ENCODE measurements at places on chromosomes 2 and 18. TPM values are rescaled to one million over a fixed set of nuclear protein-coding genes. Genes with fewer than 3 reads are reported as not detected.

DNA sequence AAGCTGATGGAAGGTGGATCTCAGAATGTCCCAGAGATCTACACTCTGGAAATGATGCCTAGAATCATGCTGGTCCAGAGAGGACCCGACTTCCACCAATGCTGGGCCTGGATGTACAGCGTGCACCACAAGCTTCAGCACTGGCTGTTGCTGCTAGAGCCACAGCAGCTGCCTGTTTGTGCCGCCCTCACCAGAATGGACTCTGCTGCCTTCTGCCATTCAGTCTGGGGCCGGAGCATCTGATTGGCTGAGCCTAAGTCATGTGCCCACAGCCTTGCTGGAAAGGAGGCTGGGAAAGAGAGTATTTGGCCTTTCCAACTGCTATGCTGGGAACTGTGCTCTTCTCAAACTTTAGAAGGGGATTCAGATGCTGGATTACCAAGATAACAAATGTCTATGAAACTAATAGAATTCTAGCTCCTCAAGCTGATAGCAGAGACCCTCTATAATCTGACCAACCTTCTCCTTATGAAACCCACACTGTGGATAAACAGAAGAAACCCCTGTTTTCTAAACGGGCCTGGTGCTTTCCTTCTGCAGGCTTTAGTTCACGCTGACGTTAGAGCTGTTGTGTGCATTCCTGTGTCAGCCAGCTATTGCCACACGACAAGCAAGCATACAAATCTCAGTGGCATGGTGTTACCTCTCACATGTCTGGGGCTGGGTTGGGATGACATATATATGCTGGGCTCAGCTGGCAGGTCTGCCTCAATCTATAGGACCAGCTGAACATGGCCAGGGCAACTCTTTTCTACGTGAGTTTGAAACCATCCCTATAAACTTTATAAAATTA is 4.1 kb upstream of the LOXHD1 start:
- no peak for DNase-seq

GRCh38 chr2:10564876-10565445 is 116.8 kb upstream of the ODC1 start:
- DNase-seq, result no peak

- no peak for DNase-seq
Measured at GRCh38 chr2:26471289-26471688, 6.6 kb downstream of the OTOF start.

DNA sequence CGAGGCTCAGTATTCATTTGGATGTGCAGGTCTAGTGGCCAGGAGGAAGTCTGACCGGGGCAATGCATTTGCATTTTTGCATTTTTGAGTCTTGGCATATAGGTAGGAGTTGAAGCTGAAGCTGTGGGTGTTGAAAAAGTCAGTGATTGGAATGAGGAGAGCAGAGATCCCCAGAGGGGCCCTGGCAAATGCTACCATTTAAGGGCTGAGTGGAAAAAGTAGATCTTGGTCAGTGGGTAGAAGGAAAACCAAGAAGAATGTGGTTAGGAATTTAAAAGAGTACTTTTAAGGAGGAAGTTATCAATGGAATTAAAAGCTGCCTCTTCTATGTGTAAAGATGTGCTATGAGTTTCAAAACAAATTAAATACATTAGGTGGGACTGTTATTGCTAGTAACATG is 143.0 kb downstream of the ZEB2 start:
- no peak for DNase-seq

DNA sequence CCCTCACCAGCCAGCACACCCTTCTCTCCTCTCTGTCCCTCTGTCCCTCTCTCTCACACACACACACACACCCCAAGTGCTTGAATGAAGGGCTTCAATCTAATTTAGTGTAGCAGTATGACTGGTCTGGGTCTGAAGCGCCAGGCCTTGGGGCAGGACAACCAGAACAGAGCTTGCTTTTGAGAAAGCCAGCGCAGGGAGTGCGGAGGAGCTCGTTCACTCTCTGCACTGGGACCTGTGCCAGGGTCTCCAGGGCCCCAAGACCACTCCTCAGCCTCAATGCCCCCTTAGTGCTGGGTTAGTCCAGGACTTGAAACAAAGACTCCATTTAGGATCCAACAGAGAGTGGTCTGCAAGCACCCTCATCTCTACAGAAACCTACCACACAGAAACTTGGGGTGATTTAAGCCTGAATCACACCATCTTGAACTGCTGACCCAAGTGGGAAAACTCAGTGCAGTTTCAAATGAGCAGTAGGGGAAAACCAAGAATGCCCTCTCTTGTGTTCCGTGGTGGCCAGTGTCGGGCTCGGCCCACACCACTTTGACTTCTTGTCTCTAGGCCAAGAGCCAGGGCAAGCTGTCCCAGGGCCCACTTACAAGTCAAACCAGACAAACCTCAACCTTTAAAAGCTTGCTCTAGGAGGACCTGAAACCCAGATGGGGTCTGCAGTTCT is 66.6 kb upstream of the WIPF1 start:
- no peak for DNase-seq

The MAB21L4 gene
- polyA plus RNA-seq, result not detected

The SLC23A3 gene
- 1.1 TPM for polyA plus RNA-seq

The TTC32 gene
- polyA plus RNA-seq, result 3.9 TPM

GRCh38 chr2:136384531-136385303 is 266.8 kb upstream of the CXCR4 start:
- DNase-seq, result no peak

DNA sequence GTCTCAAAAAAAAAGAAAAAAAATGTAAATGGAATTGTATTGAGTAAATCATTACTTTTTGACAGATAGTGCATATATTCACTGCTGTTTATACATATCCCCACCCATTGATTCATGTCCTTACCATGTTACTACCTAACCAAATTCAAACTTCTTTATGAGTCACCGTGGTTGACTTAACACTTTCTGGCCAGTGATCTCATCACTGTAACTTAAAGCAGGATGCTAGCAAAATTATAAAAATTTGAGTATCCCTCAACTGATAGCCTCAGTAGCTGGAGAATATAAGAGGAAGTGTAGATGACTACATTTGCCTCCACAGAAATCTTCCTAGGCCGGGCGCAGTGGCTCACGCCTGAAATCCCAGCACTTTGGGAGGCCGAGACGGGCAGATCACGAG is 13.4 kb downstream of the CNOT9 start:
- DNase-seq, result no peak

- no peak for DNase-seq
Measured at GRCh38 chr2:136067897-136068580, 49.9 kb downstream of the CXCR4 start.

GRCh38 chr18:24189007-24189528 is 50.2 kb downstream of the CABYR start:
- no peak for DNase-seq

The ATG16L1 gene
- 29.2 TPM for polyA plus RNA-seq

DNA sequence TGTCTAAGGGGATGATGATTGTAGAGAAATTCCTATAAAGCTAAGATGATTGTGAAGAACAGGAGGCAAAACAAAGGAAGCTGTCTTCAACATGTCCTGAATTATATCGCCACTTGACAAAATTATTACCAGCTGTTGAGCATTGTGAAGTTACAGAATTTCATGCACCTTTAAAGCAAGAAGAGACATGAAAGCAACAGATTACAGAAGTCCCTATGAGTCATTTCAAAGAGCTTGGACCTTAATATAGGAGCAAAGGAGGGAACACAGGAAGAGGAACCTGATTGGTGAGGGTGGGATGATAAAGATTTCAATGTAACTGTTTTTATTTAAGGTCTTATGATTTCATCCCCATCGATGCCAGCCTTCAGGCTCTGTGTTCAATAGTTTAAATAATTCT is 526.9 kb upstream of the HNMT start:
- DNase-seq, result no peak

DNA sequence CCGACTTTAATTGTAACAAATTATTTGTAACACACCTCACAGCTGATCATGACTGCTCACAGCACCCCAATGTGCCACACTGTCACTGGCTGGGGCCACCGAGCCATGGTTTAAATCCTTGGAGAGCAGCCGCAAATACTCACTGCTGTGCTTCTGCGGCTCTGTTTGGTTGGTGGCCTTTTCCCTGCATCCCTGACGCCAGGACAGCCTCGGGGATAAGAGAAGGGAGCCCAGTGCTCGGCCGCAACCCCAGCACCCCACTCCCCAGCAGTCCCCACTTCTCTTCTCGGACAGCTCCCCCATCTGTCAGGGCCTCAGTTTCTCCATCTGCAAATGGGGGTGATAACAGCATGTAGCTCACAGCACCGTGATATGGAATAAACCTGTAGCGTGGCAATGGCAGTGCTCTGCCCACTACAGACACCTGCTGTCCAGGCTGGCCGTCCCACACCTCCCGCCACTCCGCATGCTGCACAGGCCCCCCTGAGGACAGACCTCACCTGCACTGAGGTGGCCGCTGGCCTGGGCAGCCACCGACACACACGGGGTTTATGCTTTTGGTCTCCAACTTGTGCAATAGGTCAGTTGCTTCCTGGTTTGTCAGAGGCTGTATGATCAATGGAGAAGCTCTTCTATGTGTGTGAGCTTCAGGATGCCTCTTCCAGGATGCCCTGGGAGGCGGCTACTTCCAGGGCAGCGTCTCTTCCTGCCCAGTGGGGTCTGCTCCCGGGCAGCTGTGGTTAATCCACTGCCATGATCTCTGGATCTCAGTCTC is 87.1 kb downstream of the NDUFA10 start:
- no peak for DNase-seq

- no peak for DNase-seq
Measured at GRCh38 chr2:888211-888801, 62.3 kb upstream of the SNTG2 start.

DNA sequence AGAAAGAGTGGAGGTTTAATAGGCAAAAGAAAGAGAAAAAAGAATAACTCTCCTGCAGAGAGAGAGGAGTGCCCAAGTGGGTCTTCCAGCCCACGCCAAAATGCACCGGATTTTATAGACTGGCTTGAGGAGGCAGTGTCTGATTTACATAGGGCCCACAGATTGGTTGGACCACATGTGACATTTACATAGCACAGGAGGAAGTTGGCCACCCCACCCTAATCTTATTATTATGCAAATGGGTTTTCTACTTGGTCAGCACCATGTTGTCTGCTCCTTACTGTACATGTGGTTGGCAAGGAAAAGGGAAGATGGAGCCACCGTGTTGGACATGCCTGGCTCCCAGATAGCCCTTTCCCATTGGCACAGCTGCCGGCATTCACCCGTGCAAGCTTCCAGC is 56.8 kb downstream of the SP110 start:
- DNase-seq, result no peak

GRCh38 chr2:43387092-43388062 is 161.0 kb upstream of the ZFP36L2 start:
- no peak for DNase-seq

DNA sequence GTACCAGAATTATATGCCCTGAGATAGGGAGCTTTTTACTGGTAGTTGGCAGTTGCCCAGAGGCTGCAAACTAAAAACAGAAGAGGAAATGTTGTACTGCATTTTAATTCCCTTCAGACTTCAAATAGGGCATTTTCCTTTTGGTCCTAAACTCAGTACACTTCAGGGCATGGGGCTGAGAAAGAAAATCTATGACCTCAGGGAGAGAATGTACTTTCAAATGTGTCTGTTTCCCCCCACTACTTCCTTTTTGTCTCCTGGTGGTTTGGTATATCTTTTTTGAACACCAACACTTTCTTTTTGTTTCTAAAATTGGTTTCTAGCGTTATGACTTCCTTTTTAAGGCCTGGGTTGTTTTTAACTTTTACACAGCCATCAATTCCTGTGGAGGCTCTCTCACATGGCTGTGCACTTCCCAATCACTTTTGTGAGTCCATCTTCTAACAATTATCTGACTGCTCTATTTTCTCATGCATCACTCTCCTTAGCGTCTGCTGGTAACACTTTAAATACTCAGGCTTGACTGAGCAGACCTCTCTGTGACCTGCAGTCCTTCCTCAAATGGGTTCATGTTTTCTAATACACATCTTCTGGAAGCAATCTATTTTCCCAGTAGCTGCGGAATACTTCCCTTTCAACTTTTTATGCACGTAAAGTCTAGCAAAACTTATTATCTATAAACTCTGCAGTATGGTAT is 596.0 kb downstream of the LRP1B start:
- DNase-seq, result no peak

DNA sequence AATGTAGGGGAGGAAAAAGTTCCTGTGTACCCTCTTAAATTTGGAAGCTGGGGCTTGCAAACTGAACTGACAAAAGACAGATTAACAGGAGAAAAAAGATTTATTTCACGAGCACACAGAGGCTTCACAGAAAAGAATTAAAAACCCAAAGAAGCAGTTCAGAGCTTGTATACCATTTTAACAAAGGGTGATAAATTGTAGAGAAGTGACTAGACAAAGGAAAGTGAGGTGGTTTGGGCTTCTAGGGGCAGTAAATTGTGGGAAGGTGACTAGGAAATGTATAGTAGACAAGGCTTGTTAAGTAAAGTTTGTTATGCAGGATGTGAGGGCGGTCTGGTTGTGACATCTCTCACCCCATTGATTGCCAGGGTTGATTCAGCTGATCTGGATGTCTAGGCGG is 53.5 kb upstream of the ZDBF2 start:
- DNase-seq, result no peak

The DSG4 gene
- not detected for polyA plus RNA-seq

- no peak for DNase-seq
Measured at GRCh38 chr2:15734674-15735483, 143.2 kb downstream of the DDX1 start.

DNA sequence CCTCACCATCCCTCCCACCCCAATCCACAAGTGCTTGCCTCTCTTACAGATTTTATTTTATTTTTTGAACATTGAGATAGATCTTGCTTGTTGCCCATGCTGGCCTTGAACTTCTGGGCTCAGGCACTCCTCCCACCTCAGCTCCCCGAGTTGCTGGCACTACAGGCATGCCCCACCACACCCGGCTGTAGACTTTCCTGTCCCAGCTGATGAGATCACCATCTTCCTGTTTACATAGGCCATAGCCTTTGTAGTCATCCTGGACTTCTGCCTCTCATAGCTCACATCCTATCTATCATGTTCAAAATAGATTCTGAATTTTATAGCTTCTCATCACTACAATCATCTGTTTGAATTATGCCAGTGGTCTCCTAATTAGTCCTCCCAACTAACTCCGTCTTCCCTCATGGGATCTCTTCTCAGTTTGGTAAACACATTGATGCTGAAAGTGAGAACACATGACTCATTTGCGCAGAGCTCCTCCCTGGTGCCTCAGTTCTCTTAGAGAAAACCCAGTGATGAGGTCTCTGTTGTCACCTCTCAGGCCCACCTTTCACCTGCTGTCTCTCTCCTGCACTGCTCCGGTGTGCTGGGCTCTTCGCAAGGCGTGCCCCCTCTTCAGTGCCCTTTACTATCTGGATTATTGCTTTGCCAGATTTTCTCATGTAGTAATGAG is 243.0 kb downstream of the ZNF407 start:
- no peak for DNase-seq

All from BJ (cell line).